ENCODE measurements at places on chromosomes 6 and 20.

GRCh38 chr6:154595538-154595937 is 85.1 kb upstream of the CNKSR3 start:
- H3K27ac ChIP-seq = no peak overlapping the region
- H3K4me1 ChIP-seq = no peaks in the 10 kb centered on the region
- no peaks in the 10 kb centered on the region for H3K36me3 ChIP-seq

GRCh38 chr6:3460253-3460652 is 3.4 kb upstream of the SLC22A23 start:
- no peak overlapping the region for H3K27ac ChIP-seq
- H3K4me1 ChIP-seq = peaks cover 5% of the 10 kb centered on the region
- H3K36me3 ChIP-seq = no peaks in the 10 kb centered on the region
- H3K4me3 ChIP-seq = no peak overlapping the region

GRCh38 chr6:170146640-170147039 is 144.2 kb downstream of the DLL1 start:
- H3K4me3 ChIP-seq = peak overlapping the region; percentile 87
- no peaks in the 10 kb centered on the region for H3K27me3 ChIP-seq
- peak overlapping the region; percentile 94 for H3K27ac ChIP-seq

DNA sequence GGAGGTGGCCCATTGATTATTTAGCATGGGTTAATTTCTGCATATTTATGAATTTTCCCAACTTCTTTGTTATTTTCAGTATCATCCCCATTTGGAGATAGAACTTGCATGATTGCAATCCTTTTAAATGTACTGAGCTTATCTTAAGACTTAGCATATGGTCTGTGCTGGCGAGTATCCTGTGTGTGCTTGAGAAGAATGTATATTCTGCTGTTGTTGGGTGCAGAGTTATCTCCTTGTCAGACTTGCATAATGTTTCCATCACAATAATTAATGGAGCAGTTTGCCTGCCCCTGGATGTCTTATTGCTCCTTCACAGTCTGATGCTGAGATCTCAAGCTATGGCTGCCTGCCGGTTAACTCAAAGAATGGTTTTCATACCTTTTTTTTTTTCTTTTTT is 112.6 kb downstream of the CDYL start:
- no peaks in the 10 kb centered on the region for H3K27me3 ChIP-seq
- peaks cover 15% of the 10 kb centered on the region for H3K36me3 ChIP-seq
- H3K4me1 ChIP-seq = peaks cover 37% of the 10 kb centered on the region
- no peak overlapping the region for H3K4me3 ChIP-seq
- H3K27ac ChIP-seq = no peak overlapping the region

DNA sequence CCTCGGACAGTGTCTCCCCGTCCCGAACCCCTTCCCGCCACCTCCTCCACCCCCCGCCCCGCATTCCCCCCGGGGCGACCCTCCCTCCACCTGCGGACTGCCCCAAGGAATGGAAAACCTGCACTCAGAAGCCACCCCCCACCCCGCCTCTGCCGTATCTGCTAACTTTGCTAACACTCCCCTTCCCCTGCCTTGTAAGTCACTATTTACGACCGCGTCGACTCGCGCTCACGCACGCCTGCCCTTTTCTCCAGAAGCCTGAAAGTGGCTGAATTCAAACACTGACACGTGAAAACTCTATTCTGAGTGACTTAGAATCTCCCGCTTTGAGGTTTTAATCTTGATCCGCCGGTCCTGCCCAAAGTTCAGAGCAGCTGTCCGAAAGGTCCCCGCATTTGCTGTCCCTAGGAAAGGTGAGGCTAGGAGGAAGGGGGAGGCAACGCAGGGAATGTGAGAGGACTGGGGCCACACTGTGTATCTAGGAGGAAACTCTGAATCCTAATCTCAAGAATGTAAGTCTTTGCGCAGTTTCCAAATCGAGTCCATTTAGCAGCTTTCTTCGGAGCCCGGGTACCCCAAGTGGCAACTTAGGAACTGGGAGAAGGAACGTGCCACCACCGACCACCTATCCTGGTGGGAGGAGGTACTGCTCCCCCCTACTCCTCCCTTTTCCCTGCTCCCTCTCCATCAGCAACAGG is 9.3 kb upstream of the POU3F2 start:
- H3K36me3 ChIP-seq = peaks cover 4% of the 10 kb centered on the region
- DNase-seq = no peak
- H3K4me3 ChIP-seq = peak overlapping the region; percentile 58

Data from effector memory CD8-positive, alpha-beta T cell (primary cell).